ENCODE measurements at places on chromosomes 4 and X. TPM values are rescaled to one million over a fixed set of nuclear protein-coding genes. Genes with fewer than 3 reads are reported as not detected.
A peak's percentile ranks its signal among the peaks of the same experiment; 100 is the strongest.

The TCEAL2 gene
- 12.9 TPM for total RNA-seq

The NPNT gene
- 0.22 TPM for total RNA-seq

The APOOL gene
- 7.1 TPM for total RNA-seq

The SYTL4 gene
- total RNA-seq: 0.39 TPM

DNA sequence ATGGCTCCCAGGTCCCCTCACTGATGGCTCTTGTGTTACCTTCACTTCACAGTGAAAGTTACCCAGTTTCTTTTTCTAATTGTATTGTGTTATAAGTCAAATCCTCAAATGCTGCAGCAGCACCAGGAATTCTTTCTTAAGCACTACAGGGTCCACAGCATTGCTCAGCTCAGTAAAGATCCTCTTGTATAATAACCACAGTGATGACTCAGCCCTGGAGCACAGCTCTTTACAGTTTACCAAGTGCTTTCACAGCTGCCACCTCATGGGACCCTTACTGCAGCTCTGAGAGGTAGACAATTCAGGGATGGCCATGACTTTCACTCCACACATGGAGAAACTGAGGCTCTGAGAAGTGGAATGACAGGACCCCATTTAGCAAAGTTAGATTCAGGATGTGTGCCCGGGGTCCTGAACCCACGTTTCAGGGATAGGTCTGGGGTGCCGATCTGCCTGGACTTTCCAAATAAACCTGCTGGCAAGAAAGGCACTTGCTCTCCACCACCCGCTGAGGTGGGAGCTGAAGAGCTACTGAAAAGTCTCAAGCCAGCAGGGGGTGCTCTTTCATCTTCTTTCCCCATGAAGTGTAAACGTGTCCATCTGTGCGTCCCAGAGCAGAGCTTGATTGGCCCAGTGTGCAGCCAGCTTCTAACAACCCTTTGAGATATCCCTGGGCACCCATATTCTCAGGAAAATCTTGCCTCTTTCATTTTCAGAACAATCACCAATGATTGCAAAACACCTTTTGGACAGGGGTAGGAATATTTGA is 35.7 kb upstream of the GABRQ start:
- DNase-seq: peak; percentile 29
- no peak overlapping the region for H3K27ac ChIP-seq
- no peak overlapping the region for H3K4me3 ChIP-seq
- H3K36me3 ChIP-seq: no peaks in the 10 kb centered on the region

- no peaks in the 10 kb centered on the region for H3K4me1 ChIP-seq
- no peak overlapping the region for H3K4me3 ChIP-seq
- H3K36me3 ChIP-seq: no peaks in the 10 kb centered on the region
- no peak for DNase-seq
- H3K27me3 ChIP-seq: no peaks in the 10 kb centered on the region
These were observed 108.6 kb downstream of the PPP3CA start for GRCh38 chr4:101238706-101239105.

DNA sequence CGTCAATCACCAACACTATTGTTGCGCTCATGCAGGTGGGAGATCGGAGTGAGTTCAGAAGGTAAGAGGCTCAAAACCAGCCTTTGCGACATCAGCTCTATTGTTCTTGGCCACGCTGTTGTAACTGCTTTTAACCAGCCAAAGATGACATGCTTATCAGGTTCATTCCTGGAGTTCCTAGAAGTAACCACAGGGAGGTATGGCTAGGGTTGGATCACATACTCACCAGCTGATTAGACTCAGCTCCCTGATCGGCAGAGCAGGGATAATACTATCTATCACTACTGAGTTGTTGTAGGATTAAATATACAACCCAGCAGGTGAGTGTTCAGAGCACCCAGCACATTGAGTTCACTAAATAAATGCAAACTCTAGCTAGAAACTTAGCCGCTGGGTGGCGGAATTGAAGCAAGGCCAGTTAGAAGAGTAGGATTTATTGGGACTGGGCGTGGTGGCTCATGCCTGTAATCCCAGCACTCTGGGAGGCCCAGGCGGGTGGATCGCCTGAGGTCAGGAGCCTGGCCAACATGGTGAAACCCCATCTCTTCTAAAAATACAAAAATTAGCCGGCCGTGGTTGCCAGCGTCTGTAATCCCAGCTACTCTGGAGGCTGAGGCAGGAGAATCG is 12.4 kb downstream of the SLC34A2 start:
- DNase-seq: peak; percentile 18
- H3K27me3 ChIP-seq: no peaks in the 10 kb centered on the region
- no peak overlapping the region for H3K27ac ChIP-seq
- peaks cover 21% of the 10 kb centered on the region for H3K4me1 ChIP-seq

- H3K27ac ChIP-seq: no peak overlapping the region
- no peaks in the 10 kb centered on the region for H3K27me3 ChIP-seq
- no peaks in the 10 kb centered on the region for H3K4me1 ChIP-seq
- DNase-seq: no peak
- no peak overlapping the region for H3K4me3 ChIP-seq
These were observed 920.9 kb upstream of the PABPC4L start for GRCh38 chr4:135122457-135122856.

- no peak overlapping the region for H3K27ac ChIP-seq
- no peaks in the 10 kb centered on the region for H3K36me3 ChIP-seq
- no peak for DNase-seq
These were observed 33.2 kb downstream of the RELL1 start for GRCh38 chr4:37652747-37653527.

DNA sequence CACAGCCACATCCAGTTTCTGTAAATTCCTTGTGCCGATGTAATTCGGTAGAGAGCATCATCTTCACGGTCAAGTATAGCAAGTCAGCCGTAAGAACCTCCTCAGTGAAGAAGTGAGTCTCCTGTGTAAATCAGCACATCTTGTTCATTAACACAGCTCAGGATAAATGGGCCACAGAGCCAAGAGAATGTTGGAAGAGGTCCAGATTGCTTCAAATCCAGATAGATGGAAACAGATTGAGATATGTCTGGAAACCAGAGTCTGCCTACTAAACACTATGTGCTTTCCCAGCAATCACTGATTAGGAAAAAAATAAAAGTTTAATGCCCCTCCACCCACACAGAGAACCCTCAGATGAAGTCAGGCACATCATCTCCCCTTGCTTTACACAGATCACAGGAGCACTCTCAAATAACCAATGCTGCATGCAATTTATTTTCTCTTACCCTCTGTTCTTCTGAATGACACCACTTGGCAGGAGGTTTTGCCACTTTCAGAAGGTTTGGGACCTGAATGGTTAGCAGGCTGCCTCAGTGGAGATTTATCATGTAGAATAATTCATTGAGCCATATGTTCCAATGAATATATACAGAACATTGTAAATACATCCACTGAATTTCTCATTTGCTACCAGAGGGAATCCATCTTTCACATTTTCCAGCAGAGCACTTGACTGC is 357.7 kb downstream of the C4orf33 start:
- no peaks in the 10 kb centered on the region for H3K4me1 ChIP-seq
- no peaks in the 10 kb centered on the region for H3K36me3 ChIP-seq
- no peak for DNase-seq
- no peak overlapping the region for H3K4me3 ChIP-seq

Measured in neural progenitor cell (in vitro differentiated cells).